ENCODE measurements at places on chromosomes 2 and 18. TPM values are rescaled to one million over a fixed set of nuclear protein-coding genes. Genes with fewer than 3 reads are reported as not detected.

The ATP5MC3 gene
- 480 TPM for total RNA-seq

The SLC23A3 gene
- 7.6 TPM for total RNA-seq

GRCh38 chr18:59298871-59299270 is 19.6 kb downstream of the CPLX4 start:
- no peak for DNase-seq

DNA sequence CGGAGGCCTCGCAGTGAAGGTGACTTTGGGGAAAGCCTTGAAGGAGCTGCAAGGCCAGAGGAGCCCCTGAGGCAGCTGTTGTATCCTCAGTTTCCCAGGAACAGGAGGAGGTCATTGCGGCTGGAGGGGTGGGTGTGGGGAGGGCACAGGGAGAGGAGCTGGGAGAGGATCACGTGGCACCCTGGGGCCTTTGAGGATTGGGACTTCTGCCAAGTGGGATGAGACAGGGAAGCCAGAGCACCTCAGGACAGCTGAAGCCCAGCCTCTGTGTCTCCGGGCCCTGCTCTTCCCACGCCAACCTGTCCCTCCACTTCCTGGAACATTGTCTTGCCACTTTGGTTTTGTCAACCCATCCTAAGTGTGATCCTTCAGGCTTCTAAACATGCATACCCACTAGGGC is 19.4 kb upstream of the RRM2 start:
- DNase-seq: no peak

DNA sequence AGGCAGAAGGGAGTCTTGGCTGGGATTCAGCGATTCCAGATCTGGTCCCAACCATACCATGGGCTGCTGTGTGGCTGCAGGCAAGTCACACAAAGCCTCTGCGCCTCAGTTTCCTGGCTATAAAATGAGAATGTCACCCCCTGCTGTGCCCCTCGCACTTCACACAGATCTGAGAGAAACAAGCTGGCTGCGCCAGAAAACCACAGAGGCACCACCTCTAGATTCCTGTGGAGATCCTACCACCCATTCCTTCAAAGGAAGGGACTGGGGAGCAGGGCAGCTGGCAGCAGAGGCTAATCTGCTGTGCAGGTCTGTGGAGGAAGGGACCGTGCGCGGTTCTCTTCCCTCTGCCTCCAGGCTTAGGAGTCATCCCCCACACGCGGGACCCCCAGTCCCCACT is 19.8 kb downstream of the NEURL3 start:
- no peak for DNase-seq

Measured in mucosa of descending colon (tissue), 3 donors.